ENCODE measurements at places on chromosomes 4 and X.
A peak's percentile ranks its signal among the peaks of the same experiment; 100 is the strongest.

DNA sequence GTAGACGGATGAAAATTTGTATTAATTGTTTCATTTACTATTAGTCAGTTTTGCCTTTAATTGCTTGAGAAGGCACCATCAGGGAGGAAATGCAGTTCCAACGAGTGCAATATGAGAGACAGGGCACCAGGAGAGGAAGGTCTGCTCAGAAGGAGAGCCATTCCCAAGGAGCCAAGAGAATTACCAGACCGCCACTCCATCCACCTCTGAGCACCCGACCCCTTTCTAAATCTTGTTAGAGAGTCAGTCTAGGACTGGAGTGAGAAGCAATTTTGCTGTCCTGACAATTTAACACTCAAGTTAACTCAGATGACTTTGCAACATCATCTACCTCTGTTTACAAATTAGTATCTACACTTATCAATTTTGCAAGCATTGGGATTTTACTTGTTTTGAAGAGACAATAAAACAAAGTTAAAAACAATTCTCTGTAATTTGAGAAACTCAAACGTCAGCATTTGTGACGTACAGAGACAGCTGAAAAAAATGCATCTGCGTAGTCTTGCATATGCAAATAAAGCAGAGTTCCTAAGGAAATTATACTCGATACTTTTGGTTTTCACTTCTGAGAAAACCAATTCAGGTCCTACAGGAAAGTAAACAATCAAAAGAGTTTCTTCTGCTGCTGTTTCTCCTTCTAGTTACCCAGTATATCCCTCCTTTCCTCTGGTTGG lies 1704.7 kb upstream of the TENM3 start:
- no peak for DNase-seq

DNA sequence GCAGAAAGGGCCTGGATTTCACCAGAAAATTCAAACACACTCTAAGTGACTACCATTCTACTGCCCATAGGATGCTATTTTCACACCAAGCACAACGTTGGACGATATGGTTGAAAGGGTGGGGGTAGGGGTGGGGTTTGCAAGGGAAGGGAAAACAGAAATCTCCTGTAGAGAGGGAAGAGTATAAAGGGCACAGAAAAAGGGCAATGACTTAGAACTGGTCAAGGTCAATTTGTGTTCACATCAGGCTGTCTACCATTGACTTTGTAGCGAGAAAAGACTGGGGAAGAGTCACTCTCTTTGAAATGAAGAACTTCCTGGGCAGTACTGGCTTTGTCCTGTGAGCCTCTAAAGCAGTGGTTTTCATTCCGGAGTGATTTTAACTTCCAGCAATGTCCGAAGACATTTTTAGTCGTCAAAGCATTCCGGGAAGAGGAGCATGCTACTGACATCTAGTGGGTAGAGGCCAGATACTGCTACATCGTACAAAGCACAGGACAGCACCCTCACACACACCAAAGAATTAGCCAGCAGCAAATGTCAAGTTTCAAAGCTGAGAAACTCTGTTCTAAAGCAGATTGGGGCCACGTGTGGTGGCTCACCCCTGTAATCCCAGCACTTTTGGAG lies 48.4 kb upstream of the SLC7A3 start:
- DNase-seq, result no peak

DNA sequence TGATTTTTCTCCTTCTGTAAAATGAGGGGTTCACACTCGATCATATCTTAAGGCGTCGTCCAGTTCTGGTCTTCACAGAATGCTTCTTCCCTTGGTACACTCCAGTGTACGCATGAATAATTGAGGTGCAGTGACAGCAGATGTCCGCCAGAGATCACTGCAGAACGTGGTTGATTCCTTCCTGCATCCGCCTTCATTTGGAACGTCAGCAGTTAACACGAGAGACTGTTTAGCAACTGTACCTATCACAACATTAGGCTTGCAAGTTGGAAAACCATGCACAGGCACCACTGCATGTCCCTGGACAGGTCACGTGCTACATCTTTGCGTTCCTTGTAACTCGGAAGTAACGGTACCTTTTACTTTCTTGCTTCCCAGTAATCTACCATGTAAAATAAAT lies 66.0 kb upstream of the GEMIN8 start:
- DNase-seq, result peak; percentile 67

DNA sequence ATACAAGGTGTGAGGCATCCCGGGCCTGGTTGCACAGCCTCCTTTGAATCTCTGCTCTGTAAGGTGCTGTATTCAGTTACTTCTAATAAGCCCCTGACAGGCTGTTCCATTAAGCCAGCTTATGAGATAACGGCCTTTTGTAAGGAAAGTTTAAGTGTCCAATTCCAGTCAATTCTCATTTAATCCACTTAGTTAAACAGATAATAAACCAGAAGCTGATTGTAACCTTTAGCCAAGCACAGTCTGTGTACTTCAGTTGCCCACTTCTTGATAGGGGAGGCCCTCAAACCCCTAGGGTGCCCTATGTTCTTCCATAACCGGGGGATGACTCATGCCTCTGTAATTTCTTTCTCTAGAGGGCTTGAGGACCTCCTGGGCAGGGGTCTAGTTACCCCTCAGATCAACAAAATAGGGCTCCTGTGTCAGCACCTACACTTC lies 63.4 kb downstream of the RASL11B start:
- no peak for DNase-seq

DNA sequence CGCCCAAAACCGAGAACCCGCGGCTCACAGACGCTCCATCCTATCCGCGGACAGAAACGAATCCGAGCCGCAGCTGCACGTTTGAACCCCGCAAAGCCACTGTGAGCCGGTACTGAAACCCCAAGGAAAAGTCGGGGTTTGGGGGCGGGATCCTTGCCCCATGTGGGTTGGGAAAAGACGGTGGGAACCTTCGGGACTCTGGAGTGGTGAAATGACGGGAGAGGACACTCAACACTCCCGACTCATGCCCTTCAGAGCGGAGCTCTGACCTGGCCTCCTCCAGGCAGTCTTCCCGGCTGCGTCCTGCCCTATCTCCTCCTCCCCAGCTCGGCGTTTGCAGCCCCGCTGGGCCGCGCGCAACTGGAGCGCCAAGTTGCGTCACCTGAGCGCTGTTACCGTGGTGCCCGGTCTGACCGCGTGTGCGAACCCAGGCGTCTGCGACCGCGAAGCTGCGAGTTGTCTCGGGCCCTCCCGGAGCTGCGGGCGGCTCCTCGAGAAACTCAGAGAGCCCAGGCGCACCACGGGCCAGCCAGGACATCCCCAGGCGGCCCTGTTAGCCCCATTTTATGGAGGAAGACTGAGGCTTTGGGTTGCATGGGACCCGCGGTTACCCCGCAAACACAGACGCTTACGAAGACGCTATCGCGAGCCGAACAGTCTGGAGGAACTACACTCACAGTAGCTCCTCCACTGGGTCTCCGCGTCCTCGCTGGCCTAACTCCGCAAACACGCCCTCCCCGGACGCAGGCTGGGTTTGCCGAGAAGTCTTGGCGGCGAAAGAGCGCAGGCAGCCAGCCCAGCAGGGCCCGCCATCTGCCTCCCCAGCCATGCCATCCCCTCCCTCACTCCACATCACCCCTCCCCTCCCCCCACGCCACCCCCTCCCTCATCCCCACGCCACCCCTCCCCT lies 20.3 kb upstream of the HMX1 start:
- no peak for DNase-seq

- DNase-seq, result no peak
Observed at GRCh38 chr4:41213625-41214135, 662 bp downstream of the APBB2 start.

DNA sequence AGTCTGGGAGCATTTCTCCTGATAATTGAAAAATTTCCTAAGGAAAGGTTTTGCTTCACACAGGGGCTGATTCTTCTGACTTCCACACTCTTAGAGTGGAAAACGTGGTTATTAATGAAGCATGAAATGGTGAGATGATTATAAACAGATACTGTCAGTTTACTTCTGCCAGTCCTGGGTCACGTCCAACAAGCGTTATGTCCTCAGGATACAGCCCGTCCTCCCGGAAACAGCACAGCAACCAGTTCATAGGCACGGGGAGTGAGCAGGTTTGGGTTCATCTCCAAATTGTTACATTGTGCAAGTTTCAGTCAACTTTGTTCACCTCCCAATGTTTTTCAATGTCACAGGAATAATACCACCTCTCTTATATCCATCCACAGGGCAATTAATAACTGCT lies 98.8 kb downstream of the NPNT start:
- no peak for DNase-seq

- no peak for DNase-seq
Observed at GRCh38 chr4:105128208-105128607, 18.5 kb upstream of the TET2 start.

GRCh38 chr4:25727711-25728493 lies 72.3 kb downstream of the SLC34A2 start:
- no peak for DNase-seq

GRCh38 chrX:23993012-23993633 lies 33.9 kb downstream of the KLHL15 start:
- no peak for DNase-seq

DNA sequence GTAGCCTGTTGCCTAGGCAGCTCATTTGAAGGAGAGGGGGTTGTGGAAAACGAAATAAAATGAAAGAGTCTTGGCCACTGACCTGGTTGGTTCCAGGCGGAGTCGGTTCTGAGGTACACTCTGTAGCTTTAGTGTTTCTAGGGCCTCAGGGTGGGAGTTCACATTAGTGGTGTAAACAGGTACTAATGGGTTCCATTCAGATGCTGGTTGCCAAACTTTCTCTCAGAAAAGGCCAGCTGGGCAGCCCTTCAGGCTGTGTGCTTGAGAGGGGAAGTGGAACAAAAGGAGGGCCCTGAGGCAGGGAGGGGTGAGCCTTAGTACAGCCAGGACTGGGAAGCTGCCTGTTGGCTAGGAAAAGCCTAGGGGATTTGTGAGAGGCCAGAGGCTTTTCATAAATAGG lies 24.8 kb downstream of the NHSL2 start:
- no peak for DNase-seq

DNA sequence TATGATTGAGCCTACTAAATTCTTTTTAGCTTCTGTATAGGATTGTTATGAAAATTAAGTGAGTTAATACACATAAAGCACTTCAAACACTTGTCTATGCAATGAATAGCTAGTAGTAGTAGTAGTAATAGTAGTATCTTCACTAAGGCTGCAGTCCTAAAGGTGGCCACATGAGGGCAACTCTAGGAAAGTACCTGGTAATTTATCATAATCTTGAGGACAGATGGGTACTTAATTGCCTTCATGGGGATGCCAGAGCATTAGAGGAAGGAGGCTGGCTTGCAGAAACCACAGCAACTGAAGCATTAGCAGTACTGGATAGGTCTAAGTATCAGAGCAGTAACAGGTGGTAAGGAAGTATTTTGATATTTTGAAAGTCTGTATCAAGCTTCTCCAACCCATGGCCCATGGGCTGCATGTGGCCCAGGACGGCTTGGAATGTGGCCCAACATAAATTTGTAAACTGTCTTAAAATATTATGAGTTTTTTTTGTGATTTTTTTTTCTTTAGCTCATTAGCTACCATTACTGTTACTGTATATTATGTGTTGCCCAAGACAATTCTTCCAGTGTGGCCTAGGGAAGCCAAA lies 17.3 kb downstream of the NIPAL1 start:
- peak; percentile 50 for DNase-seq

GRCh38 chr4:26426892-26427291 lies 63.4 kb downstream of the CCKAR start:
- no peak for DNase-seq

DNA sequence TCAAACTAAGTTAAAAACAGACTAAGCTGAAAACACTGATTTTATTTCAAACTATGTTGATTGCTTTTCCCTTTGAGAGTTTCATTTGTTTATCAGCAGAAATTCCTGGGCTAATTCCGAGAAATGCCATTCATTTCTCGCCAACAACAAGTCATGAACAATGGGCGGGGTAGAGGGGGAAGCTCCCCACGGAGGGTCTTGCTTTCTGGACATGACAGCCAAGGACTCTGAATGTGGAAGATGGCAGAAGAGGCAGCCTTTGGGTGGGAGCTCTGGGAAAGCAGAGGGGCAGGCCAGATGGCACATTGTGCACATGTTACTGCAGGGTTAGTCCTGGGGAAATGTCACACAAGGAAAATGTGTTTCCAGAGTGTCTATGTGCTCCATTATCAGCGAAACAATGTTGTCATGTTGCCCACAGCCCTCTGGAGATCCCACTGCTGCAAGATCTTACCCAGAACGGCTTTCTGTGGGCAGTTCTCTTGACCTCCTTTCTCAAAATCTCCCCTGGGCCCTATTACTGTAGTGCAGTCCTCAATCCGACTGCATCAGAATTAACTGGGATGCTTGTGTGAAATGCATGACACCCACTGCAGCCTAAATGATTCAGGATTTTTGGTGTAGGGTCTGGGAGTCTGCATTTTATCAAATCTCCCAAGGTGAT lies 45.0 kb downstream of the CHRDL1 start:
- no peak for DNase-seq

DNA sequence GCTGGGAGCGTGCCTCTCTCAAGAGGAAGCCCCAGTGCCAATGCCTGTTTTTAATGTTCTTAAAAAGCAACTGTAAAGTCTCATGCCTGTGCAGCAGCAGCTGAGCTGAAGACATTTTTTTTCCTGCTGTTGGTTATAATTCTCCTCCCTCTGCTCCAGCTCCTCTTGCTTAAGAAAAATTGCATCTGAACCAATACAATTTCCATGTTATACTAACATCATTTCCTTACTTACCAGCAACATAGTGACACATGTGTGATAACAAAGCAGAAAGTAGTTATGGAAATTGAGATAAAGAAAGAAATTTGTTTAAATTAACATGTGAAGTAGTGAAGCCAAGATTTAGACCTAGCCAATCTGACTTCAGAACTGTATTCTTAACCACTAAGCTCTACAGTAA lies 101.4 kb downstream of the TBC1D19 start:
- DNase-seq, result no peak

GRCh38 chr4:85499573-85499972 lies 24.6 kb downstream of the ARHGAP24 start:
- no peak for DNase-seq

GRCh38 chr4:80017125-80017854 lies 55.7 kb downstream of the ANTXR2 start:
- peak; percentile 46 for DNase-seq

DNA sequence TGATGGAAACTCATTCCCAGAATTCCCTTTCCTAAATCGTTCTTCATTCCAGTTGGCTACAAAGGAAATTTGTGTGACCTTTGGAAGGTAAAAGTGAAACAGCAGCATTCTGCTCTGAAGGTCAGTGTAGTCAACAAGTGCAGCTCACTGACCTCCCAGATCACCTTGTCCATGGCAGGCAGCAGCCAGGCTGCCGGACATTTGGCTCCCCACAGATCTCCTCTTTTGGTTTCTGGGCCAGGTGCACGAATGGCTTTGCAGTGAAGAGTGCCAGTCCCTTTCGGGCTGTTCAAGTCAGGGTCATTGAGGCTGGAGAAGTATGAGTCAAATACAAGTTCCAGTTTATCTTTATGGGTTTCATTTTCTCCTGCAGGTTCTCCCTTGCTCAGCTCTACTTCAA lies 14.3 kb downstream of the GPRIN3 start:
- DNase-seq, result no peak

GRCh38 chrX:141220342-141221008 lies 21.8 kb downstream of the SPANXC start:
- no peak for DNase-seq

- DNase-seq, result no peak
Observed at GRCh38 chr4:162706051-162706450, 460.6 kb downstream of the NAF1 start.

GRCh38 chr4:27293831-27294230 lies 433.2 kb downstream of the STIM2 start:
- no peak for DNase-seq

All from Jurkat, Clone E6-1 (cell line).